Kidney epithelial cell (primary cell): ENCODE measurements at places on chromosomes 2 and 18. TPM values are rescaled to one million over a fixed set of nuclear protein-coding genes. Genes with fewer than 3 reads are reported as not detected.

The CNTNAP5 gene
- total RNA-seq = not detected in 2 replicates

The GRB14 gene
- 6.0 and 9.2 TPM in 2 replicates for total RNA-seq

The B3GNT7 gene
- 8.8 and 12.2 TPM in 2 replicates for total RNA-seq

The CFAP65 gene
- total RNA-seq = 0.07 TPM in 1 of 2 replicates, not detected in the other

The CYS1 gene
- total RNA-seq = 9.8 and 12.2 TPM in 2 replicates

The UPP2 gene
- not detected in 2 replicates for total RNA-seq

The MROH2A gene
- not detected in 2 replicates for total RNA-seq

The TUBA4B gene
- total RNA-seq = not detected in 2 replicates

The DUSP2 gene
- total RNA-seq = 1.6 and 1.7 TPM in 2 replicates

The STARD6 gene
- total RNA-seq = not detected in 2 replicates

The GAL3ST2 gene
- not detected in 2 replicates for total RNA-seq

The HRH4 gene
- 0.07 TPM in 1 of 2 replicates, not detected in the other for total RNA-seq

The HS6ST1 gene
- 32.7 and 34.4 TPM in 2 replicates for total RNA-seq

The EFR3B gene
- 2.3 and 3.1 TPM in 2 replicates for total RNA-seq

The GREB1L gene
- total RNA-seq = 1.5 and 1.8 TPM in 2 replicates

The LAMA3 gene
- 126 TPM in 2 replicates for total RNA-seq

The CCDC142 gene
- total RNA-seq = 4.4 and 9.5 TPM in 2 replicates

The DNAJC5G gene
- not detected in 2 replicates for total RNA-seq

The SLC5A7 gene
- not detected in 2 replicates for total RNA-seq

The TEX44 gene
- total RNA-seq = not detected in 2 replicates

The C2orf69 gene
- 9.2 and 13.0 TPM in 2 replicates for total RNA-seq

The GCKR gene
- total RNA-seq = 0.27 and 0.88 TPM in 2 replicates

The SLC9A4 gene
- total RNA-seq = 2.2 and 3.2 TPM in 2 replicates

The ZNF514 gene
- total RNA-seq = 8.2 and 8.9 TPM in 2 replicates

The IL36RN gene
- total RNA-seq = 0.04 and 0.34 TPM in 2 replicates

The GALR1 gene
- not detected in 2 replicates for total RNA-seq

The TMEM247 gene
- not detected in 2 replicates for total RNA-seq
